Activated T-cell treated with anti-CD3 and anti-CD28 coated beads for 24 hours (primary cell): ENCODE measurements at places on chromosomes 16 and 17.

- no peak for DNase-seq
These were observed 3.3 kb upstream of the RIPOR1 start for GRCh38 chr16:67525176-67525860.

- DNase-seq = peak; percentile 53
These were observed 13.7 kb downstream of the PITPNC1 start for GRCh38 chr17:67390646-67391361.

GRCh38 chr16:4660454-4661007 lies 32.8 kb upstream of the NUDT16L1 start:
- peak; percentile 57 for DNase-seq

GRCh38 chr17:70446446-70446845 lies 277.1 kb downstream of the KCNJ2 start:
- DNase-seq = no peak

- DNase-seq = no peak
These were observed 6.6 kb upstream of the HEXIM2 start for GRCh38 chr17:45155029-45155428.

DNA sequence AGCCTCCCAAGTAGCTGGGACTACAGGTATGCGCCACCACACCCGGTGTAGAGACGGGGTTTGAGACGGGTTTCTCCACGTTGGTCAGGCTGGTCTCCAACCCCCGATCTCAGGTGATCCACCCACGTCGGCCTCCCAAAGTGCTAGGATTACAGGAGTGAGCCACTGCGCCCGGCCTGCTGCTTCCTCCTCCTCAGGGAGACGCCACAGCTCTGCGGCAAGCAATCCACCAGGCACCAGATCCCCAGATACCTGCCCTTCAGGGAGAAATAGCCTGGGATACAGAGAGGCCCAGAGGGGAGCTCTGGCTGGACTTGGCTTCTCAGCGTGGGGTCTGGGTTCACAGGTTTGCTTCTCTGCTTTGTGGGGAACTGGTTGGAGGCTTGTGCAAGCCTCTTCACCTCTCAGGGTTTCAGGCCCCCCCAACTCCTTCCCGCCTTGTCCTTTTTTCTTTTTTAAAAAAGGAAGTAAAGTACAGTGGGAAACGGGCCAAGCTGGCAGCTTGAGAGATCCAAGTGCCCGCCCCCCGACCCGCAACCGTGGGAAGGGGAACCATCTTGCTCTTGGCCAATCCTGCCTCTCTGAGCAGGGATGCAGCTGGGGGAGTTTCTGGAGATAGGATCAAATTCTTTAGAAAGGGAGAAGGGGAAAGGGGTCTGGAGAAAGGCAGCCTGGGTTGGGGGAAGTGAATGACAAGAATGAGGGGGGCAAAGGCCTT lies 2.6 kb upstream of the SPHK1 start:
- DNase-seq = no peak

DNA sequence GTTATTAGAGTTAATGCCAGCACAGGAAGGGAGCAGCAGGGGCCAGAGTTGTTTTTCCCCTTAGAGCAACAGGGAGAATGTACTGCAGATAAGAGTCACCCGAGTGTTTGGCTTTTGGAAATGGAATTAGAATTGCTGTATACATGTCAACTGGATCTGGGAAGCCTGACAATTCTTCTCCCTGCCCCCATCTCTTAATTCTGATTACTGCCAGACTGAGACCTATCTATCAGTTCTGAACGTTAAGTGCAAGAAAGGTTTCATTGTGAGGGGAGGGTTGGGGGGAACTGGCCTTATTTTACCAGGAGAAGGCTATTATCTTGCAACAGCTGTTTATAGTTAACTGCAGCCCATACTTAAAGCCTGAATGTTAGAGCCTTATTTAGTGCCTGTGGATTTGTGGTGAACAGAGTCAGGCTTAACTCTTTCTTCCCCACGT lies 424.5 kb upstream of the CDH11 start:
- no peak for DNase-seq

GRCh38 chr17:80053102-80053501 lies 16.7 kb downstream of the CCDC40 start:
- DNase-seq = no peak

- no peak for DNase-seq
These were observed 177.6 kb downstream of the AIPL1 start for GRCh38 chr17:6257336-6257735.

DNA sequence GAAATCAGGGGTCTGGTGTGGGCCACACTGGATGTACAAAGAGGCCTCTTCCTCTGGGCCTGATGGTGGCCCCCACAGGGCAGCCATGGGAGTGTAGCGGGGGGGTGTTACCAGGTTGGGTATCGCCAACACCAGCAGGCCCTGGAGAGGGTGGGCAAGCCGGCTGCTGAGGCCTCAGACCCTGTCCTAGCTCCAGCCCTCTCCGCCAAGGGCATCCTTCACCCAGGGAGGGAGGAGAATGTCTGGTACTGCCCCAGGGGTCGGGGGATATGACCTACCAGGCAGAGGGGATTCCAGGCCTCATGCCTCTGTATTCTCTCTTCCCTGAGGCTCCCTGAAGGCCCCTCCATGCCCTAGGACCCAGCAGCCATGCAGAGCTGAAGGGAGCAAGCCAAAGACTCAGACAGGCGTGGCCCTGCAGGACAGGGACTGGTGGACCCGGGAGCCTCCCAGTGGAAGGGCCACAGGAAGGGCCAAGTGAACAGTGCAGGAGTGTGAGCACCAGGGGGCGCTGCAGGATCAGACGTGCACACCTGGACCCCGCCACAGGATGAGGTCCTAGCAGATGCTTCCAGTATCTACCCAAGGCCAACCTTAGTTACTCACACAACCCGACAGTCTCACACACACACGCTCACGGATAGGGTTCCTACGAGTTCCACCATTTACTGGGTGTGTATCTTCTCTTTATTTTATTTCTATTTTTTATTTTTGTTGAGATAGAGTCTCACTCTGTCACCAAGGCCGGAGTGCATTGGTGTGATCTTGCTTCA lies 10.9 kb upstream of the CES4A start:
- DNase-seq = peak; percentile 84

GRCh38 chr16:88437367-88437964 lies 15.6 kb upstream of the ZFPM1 start:
- peak; percentile 50 for DNase-seq

GRCh38 chr17:20105539-20106280 lies 96.6 kb downstream of the SPECC1 start:
- no peak for DNase-seq

DNA sequence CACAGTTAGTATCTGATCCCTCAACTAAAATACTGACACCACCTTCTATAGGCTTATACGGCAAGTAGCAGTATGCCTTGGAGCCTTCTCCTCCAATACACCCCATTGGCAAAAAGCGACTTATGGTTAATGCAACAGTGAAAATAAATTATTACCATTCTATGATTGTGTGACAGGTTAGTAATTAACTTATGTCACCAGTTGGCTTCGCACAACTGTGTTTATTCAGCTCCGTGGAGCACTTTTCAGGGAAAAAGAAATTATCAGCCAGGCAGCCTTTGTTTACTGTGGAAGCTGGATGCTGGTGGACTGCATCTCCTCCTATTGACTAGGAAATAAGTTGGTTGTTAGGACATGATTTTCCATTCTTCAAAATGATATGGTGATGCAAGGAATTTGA lies 833.8 kb upstream of the RBFOX1 start:
- no peak for DNase-seq

- DNase-seq = no peak
These were observed 71.3 kb upstream of the METRNL start for GRCh38 chr17:83008186-83008510.

DNA sequence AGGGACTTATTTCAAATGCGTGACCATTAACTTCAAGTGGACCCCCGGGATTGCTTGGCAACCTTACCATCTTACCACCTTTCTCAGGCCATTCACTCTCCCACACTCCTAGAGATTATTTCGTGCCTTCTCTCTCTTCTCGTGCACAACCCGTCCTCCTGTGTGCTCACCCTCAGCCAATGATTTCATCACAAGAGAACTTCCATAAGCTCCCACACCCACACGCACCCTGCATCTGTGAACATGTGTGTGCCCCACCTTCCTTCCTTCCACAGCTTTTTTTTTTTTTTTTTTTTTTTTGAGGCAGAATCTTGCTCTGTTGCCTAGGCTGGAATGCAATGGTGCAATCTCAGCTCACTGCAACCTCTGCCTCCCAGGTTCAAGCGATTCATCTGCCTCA lies 27.4 kb upstream of the CDH3 start:
- DNase-seq = no peak

DNA sequence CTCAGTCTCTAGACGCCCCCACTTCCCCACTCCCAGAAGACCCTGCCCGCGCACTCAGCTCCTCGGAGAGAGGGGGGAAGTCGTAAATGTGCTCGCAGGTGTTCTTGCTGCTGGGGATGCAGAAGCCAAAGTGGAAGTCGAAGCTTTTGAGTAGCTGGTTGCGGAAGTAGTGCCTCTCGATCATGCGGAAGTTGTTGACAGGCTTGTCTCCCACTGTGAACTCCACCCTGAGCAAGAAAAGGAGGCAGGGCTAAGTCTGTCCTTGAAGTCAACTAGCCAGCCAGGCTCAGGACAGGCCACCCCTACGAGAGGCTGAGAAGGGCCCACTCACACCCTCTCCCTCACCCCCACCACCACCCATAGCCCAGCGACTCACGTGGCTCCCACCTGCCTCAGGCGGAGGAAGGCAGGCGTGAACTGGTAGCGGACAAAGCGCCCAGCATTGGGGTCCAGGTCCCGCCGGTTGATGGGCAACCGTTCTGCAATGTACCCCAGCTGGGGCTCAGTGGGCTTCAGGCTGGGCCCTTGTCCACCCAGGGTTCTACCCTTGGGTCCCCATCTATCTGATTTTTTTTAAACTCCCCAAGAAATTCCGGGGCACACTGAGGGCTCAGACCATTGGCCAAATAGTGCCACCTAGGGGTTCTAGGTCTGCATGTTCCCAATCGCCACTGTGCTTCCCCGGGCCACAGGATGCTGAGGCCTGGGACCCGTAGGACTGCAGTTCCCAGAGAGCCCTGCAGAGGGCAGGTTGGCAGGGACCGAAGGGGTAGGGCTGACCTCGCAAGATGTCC lies 4.6 kb downstream of the UNC119 start:
- DNase-seq = peak; percentile 51

DNA sequence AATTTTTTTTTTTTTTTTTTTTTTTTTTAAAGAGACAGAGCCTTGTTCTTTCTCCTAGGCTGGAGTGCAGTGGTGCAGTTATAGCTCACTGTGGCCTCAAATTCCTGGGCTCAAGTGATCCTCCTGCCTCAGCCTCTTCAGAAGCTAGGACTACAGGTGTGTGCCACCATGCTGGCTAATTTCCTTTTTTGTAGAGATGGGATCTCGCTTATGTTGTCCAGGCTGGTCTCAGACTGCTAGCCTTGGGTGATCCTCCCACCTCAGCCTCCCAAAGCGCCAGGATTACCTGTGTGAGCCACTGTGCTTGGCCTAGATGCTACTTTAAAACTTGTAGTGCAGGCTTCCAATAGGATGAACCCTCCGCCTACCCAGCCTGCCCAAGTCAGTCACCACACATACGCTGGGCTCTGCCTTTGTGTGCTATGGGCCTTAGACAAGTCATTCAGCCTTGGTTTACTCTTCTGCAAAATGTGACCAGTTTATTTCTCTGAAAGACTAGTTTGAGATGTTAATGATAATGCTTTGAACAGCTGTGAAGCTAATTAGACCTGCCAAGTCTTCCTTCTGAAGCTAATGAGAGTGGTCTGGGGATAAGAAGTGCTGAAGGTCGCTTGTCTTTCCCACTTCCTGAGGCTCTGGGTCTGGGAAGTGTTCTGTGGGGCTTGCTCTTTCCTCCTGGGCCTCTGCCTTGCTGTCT lies 5.2 kb downstream of the GPT2 start:
- DNase-seq = no peak

DNA sequence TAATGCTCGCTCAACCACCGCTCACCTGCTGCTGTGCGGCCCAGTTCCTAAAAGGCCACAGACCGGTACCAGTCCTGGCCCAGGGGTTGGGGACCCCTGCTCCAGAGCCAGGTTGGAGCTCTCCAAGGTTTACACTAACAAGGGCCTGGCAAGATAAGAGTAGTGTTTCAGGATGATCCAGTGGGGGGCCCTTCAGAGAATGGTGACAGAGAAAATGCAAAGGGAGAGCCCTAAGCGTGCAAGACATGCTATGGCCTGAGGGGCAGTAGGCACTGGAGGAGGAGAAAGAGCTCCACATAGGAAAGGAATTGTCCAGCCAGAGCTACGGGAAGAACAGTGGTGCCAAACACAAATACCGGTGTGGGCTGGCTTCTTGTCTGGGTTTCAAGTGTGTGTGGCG lies 233.4 kb downstream of the STX8 start:
- DNase-seq = no peak

- DNase-seq = no peak
These were observed 68.3 kb upstream of the ALOX12 start for GRCh38 chr17:6927290-6928126.

DNA sequence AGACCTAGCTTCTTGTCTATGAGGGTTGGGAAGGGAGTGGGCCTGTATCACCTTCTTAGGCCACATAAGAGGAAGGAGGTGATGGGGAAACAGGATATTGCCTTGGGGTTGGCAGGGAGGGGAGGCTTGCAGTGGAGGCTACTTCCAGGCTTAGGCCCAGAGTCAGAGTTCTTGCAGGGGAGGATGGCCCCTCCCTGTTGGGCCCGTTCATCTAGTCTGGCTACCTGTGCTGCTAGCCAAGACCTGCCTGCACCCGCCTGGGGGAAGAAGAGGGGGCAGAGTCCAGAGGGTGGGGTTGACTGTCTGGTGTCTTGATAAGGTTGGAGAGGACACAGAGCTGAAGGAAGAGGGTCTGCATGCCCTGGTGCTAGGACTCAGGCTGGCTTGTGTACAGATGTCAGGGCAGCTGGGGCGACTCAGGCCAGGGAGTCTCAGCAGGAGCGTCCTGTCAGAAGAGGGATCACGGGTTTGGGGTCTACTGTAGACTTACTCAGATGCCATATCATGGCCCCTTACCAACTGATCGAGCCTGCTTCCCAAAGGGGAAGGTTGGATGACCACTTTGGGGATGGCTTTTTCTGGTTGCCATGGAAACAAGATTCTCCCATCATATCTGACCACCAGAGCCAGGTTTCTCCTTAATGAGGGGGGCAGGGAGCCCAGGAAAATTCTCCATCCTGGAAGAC lies 5.3 kb downstream of the KDM6B start:
- DNase-seq = no peak

- DNase-seq = peak; percentile 27
These were observed 275.3 kb downstream of the PARN start for GRCh38 chr16:14354561-14355351.

- DNase-seq = no peak
These were observed 65.9 kb downstream of the PCTP start for GRCh38 chr17:55816532-55817396.

- DNase-seq = no peak
These were observed 225.3 kb downstream of the SNX29 start for GRCh38 chr16:12201866-12202265.

DNA sequence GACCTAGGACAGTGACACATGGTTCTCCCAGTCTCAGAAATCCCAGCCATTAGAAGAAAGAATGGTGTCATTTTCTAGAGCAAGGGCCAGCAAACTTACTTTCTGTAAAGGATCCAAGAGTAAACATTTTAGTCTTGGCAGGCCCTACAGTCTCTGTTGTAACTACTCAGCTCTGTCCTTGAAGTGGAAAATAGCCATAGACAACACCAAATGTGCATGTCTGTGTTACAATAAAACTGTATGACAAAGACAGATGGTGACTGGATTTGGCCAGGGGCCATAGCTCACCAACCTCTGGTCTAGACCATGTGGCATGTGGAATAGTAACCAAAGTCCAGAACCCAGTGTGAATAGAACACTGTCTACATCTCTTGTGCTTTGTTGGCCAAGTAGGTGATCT lies 286.5 kb downstream of the HS3ST4 start:
- no peak for DNase-seq
